ENCODE measurements at places on chromosomes 12 and 14. TPM values are rescaled to one million over a fixed set of nuclear protein-coding genes. Genes with fewer than 3 reads are reported as not detected.
A peak's percentile ranks its signal among the peaks of the same experiment; 100 is the strongest.

- no peaks in the 10 kb centered on the region for H3K4me1 ChIP-seq
- DNase-seq, result peak; percentile 19
- H3K36me3 ChIP-seq, result no peaks in the 10 kb centered on the region
- peak overlapping the region; percentile 56 for H3K4me3 ChIP-seq
- H3K27ac ChIP-seq, result no peak overlapping the region
Observed at GRCh38 chr14:106844608-106845285, 1318.4 kb downstream of the TMEM121 start.

DNA sequence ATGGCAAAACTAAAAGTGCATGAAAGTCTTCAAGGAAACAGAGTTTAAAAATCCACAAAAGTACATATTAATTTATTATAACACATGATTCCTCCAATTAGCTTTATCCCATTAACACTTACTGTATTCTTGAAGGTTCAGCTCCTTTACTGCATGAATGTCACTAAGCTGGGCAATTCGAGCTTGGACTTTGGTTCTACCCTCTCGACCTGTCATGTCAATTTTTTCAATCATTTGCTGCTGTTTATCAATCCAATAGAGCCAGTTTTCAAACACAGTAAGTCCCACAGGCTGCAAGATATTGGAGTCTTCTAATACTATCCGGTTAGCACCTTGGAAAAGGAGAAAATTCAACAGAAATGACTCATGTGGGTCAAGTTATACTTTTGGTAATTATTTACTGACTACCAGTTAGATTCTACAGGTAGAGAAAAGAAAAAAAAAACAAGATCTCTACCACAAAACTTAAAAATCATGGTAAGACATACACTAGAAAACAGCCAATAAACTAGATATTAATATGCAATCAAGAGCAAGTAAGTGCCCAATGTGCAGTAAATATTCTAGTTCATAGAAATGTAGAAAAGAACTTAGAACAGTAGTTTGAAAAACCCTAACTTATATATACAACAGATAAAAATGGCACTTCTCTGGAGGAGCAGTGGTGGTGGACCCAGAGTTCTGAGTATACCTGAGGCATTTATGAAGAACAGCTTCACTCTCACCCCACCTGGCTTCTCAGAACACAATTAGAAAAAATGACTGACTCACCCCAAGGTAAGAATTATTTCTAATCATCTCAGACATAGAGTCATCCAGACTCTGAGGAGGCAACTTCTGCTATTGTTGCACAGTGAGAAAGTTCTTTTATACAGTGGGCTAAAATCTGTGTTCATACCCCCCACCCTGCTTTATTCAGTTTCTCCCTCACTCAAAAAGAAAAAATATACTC is 67.7 kb downstream of the BCL2L14 start:
- no peak for DNase-seq
- no peak overlapping the region for H3K27ac ChIP-seq
- H3K36me3 ChIP-seq, result no peaks in the 10 kb centered on the region
- H3K4me3 ChIP-seq, result no peak overlapping the region
- no peaks in the 10 kb centered on the region for H3K4me1 ChIP-seq

- H3K4me1 ChIP-seq, result no peaks in the 10 kb centered on the region
- H3K4me3 ChIP-seq, result no peak overlapping the region
- H3K27me3 ChIP-seq, result no peaks in the 10 kb centered on the region
- no peak overlapping the region for H3K27ac ChIP-seq
- H3K36me3 ChIP-seq, result no peaks in the 10 kb centered on the region
- DNase-seq, result peak; percentile 13
Observed at GRCh38 chr12:59194794-59195193, 274.5 kb upstream of the LRIG3 start.

GRCh38 chr12:77617818-77618217 is 212.9 kb upstream of the NAV3 start:
- H3K36me3 ChIP-seq, result no peaks in the 10 kb centered on the region
- no peak overlapping the region for H3K4me3 ChIP-seq
- no peak overlapping the region for H3K27ac ChIP-seq
- H3K27me3 ChIP-seq, result no peaks in the 10 kb centered on the region
- DNase-seq, result no peak

GRCh38 chr12:68977909-68978610 is 45.1 kb upstream of the CPM start:
- no peaks in the 10 kb centered on the region for H3K4me1 ChIP-seq
- no peak overlapping the region for H3K4me3 ChIP-seq
- no peak overlapping the region for H3K27ac ChIP-seq

DNA sequence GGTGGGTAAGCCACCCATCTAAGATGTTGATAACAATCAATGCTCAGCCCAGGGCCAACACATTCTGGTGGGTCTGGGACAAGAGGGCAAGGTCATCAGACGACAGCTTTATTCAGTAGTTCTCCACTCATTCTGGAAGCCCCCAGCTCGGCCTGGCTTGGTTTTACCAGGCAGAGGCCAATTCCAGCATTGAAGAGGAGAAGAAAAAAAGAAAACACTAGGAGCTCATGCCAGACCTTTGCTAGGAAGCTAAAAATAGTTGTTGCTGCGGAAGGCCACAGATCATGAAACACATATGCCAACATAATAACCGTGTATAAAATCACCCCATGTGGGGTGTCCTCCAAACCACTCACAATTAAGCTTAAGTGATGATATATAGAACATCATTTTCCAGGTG is 44.4 kb downstream of the CCDC60 start:
- H3K27ac ChIP-seq, result no peak overlapping the region
- no peak overlapping the region for H3K4me3 ChIP-seq
- H3K27me3 ChIP-seq, result no peaks in the 10 kb centered on the region
- DNase-seq, result no peak
- no peaks in the 10 kb centered on the region for H3K4me1 ChIP-seq

GRCh38 chr12:72277415-72277814 is 5.2 kb downstream of the TRHDE start:
- H3K36me3 ChIP-seq, result no peaks in the 10 kb centered on the region
- no peak for DNase-seq
- no peaks in the 10 kb centered on the region for H3K4me1 ChIP-seq
- H3K27me3 ChIP-seq, result no peaks in the 10 kb centered on the region
- H3K4me3 ChIP-seq, result no peak overlapping the region
- no peak overlapping the region for H3K27ac ChIP-seq

DNA sequence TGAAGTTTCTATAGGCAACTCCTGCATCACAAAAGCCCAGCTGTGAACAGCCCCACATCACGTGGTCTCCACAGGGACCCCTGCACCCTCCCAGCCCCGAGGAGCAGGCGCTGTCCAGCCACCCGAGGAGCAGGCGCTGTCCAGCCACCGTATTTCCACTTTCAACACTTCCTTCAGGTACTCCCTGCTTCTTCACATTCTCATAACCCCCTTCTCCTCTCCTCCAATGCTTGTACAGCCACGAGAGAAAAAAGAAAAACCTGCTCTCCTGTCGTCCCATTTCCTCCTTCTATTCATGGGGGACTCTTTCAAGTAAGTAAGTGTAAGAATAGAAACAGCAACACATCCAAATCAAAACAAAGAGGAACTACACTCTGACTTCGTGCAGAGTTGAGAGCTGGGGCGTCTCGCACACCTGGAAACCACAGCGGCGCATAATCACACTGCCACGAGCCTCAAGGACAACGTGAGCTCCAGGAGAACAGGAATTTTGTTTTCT is 11.9 kb downstream of the CDC42BPB start:
- no peak overlapping the region for H3K27ac ChIP-seq
- H3K27me3 ChIP-seq, result no peaks in the 10 kb centered on the region
- H3K36me3 ChIP-seq, result peaks cover 13% of the 10 kb centered on the region
- H3K4me1 ChIP-seq, result no peaks in the 10 kb centered on the region

GRCh38 chr12:15289192-15289591 is 33.1 kb upstream of the PTPRO start:
- H3K36me3 ChIP-seq, result no peaks in the 10 kb centered on the region
- no peaks in the 10 kb centered on the region for H3K27me3 ChIP-seq
- H3K4me1 ChIP-seq, result no peaks in the 10 kb centered on the region
- H3K4me3 ChIP-seq, result no peak overlapping the region
- no peak overlapping the region for H3K27ac ChIP-seq

DNA sequence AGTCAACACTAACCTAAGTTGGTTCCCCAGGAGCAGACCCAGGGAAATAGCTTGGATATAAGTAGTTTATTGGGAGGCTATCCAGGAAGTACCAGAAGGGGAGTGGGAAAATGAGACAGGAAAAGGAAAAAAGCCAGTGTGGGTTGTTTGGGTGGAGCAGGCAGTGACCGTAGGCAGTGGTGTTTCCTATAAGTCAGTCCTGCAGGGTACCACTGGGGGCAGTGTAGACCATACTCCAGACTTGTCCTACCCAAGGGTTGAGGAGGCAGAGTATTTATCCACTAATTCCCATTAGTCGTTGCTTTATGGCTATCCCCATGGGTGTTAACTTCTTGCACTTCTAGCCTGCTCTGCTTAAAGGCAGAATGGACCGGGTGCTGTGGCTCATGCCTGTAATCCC is 6.4 kb upstream of the CCDC60 start:
- H3K4me3 ChIP-seq, result no peak overlapping the region
- no peaks in the 10 kb centered on the region for H3K36me3 ChIP-seq
- no peaks in the 10 kb centered on the region for H3K27me3 ChIP-seq
- peak; percentile 41 for DNase-seq
- no peak overlapping the region for H3K27ac ChIP-seq

GRCh38 chr14:74634481-74634880 is 22.4 kb upstream of the LTBP2 start:
- peaks cover 62% of the 10 kb centered on the region for H3K4me1 ChIP-seq
- H3K4me3 ChIP-seq, result no peak overlapping the region
- DNase-seq, result no peak
- no peaks in the 10 kb centered on the region for H3K36me3 ChIP-seq

DNA sequence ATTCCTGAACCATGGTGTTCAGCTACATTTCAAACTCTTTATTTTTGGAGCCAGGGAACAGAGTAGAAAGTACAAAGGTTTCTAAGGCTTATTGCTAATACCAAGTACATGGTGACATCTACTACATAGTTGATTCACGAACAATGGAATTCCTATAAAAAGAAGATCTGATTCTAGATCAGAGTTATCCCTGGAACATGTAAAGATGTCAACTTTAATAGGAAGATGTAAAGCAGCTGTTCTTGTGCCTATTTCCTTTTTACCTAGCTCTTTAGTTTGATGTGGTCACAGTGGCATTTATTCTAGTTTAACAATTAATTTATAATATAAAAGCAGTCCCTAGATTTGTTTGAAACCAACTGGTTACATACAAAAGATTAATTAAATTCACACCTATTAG is 99.5 kb downstream of the NUBPL start:
- DNase-seq, result no peak
- H3K4me1 ChIP-seq, result no peaks in the 10 kb centered on the region
- H3K27ac ChIP-seq, result no peak overlapping the region
- no peaks in the 10 kb centered on the region for H3K27me3 ChIP-seq
- no peaks in the 10 kb centered on the region for H3K36me3 ChIP-seq

DNA sequence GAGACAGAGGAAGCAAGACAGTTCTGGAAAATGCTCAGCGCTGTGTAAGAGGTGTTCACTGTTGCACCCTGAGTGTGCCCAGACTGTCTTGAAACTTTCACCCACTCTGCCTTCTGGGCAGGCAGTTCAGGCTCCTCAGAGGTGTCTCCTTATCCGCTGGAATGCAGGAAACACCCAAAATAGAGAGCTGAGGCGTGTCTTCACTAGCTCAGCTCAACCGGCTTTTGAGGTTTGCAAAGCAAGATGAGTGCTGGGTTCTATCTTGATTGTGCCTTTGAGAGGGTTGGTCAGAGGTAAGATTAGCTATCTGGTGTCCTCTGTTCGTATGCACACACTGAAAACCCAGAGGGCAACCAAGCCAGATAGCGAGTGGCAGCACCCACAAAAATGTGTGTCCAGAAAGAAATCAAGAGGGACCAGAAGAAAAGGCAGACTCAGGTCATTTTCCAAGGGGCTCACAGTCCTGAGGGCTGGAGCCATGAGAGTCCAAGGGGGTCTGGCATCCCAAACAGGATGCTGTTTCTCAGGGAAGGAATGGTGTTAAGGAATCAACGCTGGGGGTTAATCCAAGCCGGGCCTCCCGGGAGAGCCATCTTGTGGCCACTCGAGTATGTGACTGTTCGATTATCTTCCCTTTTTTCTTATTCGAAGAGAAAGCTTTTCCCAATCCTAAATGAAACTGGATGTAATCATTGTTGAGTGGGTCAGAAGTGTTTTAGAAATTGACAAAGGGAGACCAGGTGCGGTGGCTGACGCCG is 47.1 kb downstream of the TBX3 start:
- H3K4me1 ChIP-seq, result no peaks in the 10 kb centered on the region
- no peak overlapping the region for H3K27ac ChIP-seq
- H3K4me3 ChIP-seq, result no peak overlapping the region
- no peaks in the 10 kb centered on the region for H3K36me3 ChIP-seq
- H3K27me3 ChIP-seq, result no peaks in the 10 kb centered on the region
- no peak for DNase-seq

DNA sequence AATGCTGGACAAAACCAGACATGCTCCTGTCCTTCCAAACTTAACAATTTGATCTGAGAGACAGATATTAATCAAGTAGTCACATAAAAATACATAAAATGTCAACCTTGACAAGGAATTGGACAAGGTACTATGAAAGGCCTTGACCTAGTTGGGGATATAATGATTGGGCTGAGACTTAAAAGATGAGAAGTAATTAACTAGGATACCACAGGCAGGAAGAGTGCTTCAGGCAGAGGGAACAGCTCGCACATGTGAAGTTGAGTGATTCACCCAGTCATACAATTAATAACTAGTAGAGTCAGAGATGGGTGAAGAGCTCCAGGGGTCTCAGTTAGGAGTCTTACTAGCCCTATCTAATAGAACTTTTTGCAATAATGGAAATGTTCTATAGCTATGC is 259.5 kb downstream of the MSRB3 start:
- H3K4me3 ChIP-seq, result no peak overlapping the region
- peak overlapping the region; percentile 41 for H3K27ac ChIP-seq
- H3K4me1 ChIP-seq, result peaks cover 47% of the 10 kb centered on the region
- no peaks in the 10 kb centered on the region for H3K36me3 ChIP-seq
- DNase-seq, result no peak

- peak overlapping the region; percentile 59 for H3K27ac ChIP-seq
- no peaks in the 10 kb centered on the region for H3K4me1 ChIP-seq
- DNase-seq, result peak; percentile 62
- no peaks in the 10 kb centered on the region for H3K27me3 ChIP-seq
- peak overlapping the region; percentile 94 for H3K4me3 ChIP-seq
Observed at GRCh38 chr12:65279369-65280112, 1.1 kb downstream of the MSRB3 start.

DNA sequence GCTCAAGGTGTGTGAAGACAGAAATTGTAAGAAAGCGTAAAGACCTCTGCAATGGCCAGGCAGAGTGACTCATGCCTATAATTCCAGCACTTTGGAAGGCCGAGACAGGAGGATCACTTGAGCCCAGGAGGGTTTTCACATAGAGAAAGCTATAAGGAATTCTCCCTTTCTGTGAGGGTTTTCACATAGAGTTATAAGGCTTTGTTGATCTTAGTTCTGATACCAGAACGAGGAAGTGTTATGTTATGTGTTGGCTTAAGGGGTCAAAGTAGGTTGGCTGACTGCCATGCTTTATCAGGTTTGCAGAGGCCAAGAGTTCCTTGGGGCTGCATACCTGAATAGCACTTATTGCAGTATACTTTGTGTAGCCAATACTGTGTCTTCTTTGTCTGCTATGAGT is 139.1 kb downstream of the ERC1 start:
- no peaks in the 10 kb centered on the region for H3K27me3 ChIP-seq
- 0 out of 2 replicates have a peak, but pooled peaks cover 5% of the 10 kb centered on the region for H3K36me3 ChIP-seq
- H3K4me1 ChIP-seq, result no peaks in the 10 kb centered on the region

The OXA1L gene
- 134 TPM for total RNA-seq

The OR6C68 gene
- total RNA-seq, result not detected

The FIGNL2 gene
- total RNA-seq, result 0.02 TPM

The FGF23 gene
- total RNA-seq, result not detected

The ITGA7 gene
- 27.1 TPM for total RNA-seq

The CLMN gene
- total RNA-seq, result 24.7 TPM

The SIRT4 gene
- total RNA-seq, result 4.0 TPM

The C1QL4 gene
- 1.7 TPM for total RNA-seq

Measured in SJCRH30 (cell line).